ENCODE measurements at places on chromosomes 6 and 20.

DNA sequence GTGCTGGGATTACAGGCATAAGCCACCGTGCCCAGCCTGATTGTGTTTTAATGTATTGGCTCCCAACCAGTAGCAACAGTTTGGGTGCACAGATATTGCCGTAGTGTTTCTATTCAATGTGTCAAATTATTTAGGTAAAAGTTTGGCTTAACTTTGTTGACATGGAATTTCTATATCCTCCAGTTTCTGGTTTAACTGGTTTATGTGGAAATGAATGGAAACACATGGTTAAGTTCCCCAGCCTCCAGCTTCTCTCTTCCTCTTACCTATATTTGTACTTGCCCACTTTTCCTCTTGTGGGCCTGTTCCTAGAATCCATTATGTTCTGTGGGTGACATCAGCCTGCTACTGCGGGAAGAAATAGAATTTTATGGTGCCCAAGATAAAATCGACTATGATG lies 53.9 kb upstream of the ESR1 start:
- no peak for DNase-seq

DNA sequence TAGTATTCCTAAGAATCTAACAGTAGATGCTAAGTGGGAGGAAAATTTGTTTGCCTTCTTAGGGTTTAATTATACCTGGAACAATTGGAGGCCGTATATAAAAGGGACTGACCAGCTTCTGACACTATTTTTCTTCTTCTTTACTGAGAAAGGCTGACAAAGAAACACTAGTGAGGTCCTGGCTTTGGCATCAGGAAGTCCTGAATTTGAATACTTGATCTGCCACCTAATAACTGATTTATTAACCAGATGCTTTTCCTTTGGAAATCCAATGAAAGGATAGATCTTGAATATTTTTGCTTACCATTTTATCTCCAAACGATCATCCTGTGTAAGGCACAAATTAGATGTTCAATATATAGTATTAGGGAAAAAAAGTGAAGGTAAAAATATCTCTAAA lies 382.5 kb downstream of the CENPW start:
- DNase-seq: no peak

DNA sequence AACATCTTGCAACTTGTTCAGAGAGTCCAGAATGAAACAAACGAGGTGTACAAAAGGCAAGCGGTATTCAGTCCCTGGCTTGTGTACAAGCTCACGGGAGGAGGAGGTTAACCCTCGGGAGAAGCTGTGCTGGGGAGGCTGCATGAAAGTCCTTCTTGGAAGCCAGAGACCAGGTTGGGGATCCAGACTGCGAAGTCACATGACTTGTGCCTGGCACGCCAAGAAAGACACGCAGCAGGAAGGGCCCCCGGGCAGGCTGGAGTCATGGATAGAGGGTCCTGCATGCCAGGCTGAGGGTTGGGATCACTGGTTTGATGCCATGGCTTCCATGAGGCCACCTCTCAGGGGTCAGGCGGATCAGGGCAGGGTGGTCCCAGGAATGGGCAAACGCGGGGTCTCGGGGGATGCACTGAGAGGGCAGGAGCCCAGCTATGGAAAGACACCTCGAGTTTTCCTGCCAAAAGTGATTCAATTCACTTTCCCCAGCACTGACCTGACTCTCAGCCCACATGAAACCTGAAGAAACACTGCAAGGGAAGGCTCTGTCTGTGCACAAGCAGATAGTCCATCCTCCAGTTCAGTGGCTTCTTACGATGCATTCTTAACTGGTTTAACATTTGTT lies 79.4 kb downstream of the DLL1 start:
- DNase-seq: no peak

DNA sequence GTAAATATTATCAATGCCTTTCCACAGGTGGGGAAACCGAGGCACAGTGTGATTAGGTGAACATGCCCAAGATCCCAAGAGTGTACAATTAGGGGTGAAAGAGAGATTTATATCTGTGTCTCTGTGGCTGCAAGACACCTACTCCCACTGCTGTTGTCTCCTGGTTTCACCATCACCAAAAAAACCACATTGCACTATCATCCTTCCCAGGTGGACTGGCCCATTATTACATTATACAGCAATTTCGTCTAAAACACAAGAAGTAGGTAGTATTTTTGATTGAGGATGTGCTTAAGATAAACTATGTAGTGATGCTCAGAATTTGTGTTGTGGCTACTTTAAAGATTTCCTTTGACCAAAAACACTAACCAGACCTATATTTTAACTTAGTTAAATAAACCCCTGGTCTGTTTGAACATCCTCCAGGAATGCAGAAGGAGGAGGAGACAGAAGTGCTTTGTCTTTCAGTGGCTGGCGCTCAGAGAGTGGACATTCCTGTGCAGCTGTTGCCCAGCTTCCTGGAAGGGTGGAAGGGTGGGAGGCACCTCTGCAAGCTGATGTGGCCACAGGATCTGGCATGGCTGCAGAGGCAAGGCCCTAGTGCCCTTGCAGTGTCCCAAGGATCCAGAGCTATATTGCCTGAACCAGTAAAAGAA lies 23.8 kb downstream of the DCBLD1 start:
- DNase-seq: no peak

DNA sequence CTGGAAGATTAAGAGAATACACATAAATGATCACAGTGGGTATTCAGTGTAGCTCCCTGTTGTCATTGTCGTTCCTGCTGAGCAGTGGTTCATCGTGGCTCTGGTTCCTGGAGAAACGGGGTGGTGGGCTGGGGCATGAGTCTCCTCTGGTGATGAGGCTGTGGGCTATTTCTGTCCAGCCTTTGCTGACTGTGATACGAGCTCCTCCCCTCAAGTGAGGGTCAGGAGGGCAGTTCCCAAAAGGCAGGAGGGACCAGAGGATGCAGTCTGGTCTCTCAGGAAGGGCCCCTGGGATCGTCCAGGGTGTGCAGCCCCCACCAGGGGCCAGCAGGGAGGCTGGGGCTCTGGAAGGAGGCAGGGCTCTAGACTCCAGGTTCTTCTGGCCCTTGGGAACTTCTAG lies 31.1 kb upstream of the DLGAP4 start:
- no peak for DNase-seq

DNA sequence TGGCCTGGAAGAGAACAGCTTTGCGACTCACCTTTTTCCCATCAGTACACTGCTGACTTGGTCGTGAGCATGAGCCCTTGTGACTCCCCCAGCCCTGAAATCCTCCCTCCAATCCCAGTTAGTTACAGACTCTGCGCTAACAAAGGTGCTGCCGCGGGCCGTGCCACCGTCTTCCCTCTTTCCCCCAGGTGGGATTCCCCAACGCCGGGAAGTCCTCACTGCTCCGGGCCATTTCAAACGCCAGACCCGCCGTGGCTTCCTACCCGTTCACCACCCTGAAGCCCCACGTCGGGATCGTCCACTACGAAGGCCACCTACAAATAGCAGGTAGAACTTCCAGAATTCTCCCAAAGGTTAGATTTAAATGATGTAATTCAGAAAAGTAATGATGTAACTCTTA lies 16.1 kb downstream of the MTG2 start:
- DNase-seq: no peak

DNA sequence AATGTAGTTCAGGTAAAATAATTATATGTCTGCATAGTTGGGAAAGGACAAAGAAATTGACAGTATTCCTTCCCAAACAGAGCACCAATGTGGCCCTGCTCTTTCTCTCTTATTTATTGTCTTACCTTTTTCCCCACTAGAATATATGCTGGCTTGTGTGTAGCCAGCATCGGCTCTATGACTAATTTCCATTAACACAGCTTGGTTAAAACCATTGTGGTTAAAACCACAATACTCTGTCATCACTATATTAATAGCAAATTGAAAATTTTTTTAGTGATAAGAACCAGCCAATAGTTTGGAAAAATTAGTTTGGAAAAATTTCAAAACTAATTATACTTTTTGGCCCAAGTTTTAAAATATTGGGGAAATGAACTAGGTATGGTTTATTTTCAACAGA lies 535.1 kb downstream of the UTRN start:
- DNase-seq: no peak

- DNase-seq: no peak
These were observed 70.8 kb downstream of the PTPN1 start for GRCh38 chr20:50580842-50581544.

DNA sequence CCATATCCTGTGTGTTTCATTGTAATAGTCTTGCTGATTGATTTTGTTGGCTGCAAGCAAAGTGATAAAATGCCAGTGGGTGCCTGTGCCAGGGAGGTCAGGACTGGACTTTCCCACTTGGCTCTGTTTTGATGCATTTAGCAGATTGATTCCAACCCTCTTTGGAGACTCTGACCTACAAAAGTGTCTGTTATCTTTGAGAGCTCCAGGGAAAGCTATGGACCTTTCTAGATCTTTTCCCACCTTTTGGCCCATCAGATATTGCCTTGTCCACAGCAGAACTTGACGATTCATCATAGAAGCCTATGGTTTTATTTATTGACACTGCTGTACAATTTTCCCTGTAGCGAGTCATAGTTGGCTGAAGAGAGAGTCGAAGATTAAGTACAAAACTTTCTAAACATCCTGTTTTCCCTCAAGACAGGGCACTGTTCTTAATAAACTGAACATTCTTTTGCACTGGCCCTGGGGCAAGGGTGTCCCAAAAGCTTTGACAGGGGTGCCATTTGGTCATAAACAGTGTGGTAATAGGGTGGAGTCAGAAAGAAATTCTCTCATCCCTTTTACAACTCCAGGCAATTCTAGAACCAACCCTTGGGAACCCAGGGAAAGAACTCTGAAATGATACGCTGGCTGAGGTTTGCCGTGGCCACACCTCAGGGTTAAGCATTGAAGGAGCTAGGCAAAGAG lies 53.7 kb downstream of the E2F3 start:
- no peak for DNase-seq

GRCh38 chr20:23161244-23161891 lies 75.2 kb upstream of the CD93 start:
- DNase-seq: no peak

GRCh38 chr6:152004036-152004566 lies 196.6 kb downstream of the ESR1 start:
- no peak for DNase-seq

GRCh38 chr6:33950891-33951889 lies 147.4 kb upstream of the MLN start:
- DNase-seq: no peak
